NCI-H146 (cell line): ENCODE measurements at places on chromosomes 3 and 15.

DNA sequence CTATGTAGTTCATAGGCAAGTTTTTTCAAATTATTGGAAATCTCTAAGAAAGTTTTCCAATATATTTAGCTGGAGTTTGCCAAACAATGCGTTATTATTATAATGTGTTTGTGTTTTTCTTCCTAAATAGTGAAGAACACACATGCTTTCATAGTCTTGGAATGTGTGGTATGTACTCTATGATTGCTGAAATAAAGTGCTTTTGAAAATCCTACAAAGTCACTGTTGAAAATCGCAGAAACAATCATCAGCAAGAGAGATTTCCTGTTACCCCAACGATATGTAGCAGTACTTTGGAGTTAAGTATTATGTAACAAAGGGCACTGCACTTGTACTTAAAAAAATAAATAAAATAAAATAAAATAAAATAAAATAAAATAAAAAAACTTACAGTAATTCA, 796.2 kb downstream of the NAALADL2 start:
- no peak for DNase-seq

DNA sequence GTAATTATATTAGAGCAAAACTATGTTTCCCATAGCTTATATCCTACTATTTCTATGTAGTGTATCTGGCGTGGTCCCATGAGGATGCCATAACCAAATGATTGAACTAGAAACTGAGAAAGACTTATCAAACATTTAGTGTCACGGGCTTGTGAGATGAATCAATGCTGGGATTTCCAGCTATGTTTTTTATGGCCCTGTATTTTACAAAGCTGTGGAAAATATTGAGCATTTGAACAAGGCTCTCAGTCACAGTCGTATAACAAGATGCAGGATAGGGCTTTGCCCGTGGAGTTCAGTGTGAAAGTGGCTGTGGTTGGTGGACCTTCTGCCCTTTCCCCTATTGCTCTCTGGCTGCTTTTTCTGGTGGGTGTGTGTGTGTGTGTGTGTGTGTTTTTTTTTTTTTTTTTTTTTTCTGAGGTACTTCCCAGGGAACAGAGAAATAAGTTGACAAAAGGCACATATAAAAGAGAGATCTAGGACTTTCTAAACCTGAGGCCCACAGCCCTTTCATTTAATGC, 60.7 kb downstream of the CACNA1D start:
- no peak for DNase-seq

- no peak for DNase-seq
Measured at GRCh38 chr15:90794538-90794937, 73.8 kb upstream of the FURIN start.

- DNase-seq, result no peak
Measured at GRCh38 chr15:57873564-57874209, 167.2 kb downstream of the POLR2M start.

GRCh38 chr3:146334151-146334550, 83.2 kb upstream of the PLSCR4 start:
- no peak for DNase-seq

DNA sequence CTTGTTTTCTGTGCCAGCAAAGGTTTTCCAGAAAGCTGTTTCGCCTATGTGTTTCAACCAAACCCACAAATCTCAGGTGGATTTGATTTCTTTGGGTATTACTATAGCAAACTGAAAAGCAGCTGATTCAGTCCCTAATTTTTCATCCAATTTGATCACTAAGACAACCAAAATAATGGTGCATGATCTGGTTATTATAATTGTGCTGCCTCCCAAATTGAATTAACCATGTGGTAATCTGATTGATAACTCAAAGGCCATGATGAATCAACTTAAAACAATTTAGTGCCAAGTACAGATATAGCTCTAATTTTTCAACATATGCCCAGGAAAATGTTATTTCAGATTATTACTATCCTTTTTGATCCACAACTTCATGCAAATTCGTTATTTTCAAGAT, 30.6 kb downstream of the PRTG start:
- no peak for DNase-seq

DNA sequence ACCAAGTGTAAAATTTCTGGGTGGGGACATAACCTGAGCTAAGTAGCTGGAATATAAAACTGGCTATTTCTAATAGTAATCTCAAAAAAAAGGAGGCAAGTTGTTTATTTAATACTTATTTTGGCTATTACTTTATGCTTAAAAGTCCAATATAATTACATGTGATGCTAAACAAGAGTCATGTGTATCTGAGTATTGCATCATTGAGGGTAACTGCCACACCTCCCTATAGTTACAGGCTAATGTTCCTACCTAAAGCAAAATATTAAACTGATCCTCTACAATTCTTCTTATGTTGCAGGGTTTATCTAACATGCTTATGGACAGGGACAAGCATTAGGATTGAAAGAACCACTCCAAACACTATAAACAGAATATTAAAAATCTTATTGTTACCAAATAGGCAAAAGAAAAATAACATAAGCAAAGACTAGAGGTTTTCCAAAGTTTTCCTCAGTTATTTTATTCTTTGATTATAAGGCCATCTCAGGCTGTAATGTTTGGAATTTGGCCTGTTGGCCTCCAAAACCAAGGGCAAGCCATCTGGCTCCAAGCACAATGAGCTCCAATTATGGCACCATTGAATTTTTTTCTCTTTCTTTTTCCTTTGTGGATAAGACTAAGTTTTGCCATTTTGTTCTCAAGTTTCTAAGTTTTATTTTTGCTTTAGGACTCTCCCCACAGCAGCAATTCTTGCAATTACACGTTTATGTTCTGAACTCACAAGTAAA, 75.8 kb upstream of the ABI3BP start:
- no peak for DNase-seq

DNA sequence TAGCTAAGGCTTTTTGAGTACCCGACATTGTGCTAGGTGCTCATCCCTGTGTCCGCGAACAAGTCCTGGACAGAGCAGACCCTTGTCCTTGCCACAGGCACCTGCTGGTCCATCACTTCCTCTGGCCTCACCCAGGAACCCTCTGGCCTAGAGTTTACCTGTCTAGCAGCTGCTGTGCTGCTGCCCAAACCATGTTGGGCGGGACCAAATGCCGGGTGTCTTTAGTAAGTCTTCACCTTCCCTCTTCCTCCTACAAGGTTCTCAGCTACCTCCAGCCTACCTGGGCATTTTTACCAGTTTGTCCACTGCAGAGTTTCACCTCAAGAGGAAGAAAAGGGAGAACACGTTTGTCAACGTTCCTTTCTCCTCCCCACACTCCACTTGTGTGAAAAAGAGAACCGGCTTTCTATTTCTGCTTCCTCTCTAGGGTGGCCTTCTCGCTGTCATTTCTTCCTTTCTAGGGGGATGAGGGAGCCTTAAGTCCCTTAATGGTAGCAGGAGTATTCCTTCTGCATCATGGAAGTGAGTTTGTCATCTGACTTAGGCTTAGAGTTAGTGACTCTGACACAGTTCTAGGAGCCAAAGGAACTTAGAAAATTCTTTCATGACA, 80.4 kb upstream of the GCNT3 start:
- DNase-seq, result no peak

GRCh38 chr3:134377896-134378295, 3.6 kb upstream of the AMOTL2 start:
- DNase-seq, result no peak

- DNase-seq, result no peak
Measured at GRCh38 chr3:177594096-177594495, 396.8 kb upstream of the TBL1XR1 start.

- no peak for DNase-seq
Measured at GRCh38 chr15:59376733-59377132, 4.1 kb upstream of the MYO1E start.

DNA sequence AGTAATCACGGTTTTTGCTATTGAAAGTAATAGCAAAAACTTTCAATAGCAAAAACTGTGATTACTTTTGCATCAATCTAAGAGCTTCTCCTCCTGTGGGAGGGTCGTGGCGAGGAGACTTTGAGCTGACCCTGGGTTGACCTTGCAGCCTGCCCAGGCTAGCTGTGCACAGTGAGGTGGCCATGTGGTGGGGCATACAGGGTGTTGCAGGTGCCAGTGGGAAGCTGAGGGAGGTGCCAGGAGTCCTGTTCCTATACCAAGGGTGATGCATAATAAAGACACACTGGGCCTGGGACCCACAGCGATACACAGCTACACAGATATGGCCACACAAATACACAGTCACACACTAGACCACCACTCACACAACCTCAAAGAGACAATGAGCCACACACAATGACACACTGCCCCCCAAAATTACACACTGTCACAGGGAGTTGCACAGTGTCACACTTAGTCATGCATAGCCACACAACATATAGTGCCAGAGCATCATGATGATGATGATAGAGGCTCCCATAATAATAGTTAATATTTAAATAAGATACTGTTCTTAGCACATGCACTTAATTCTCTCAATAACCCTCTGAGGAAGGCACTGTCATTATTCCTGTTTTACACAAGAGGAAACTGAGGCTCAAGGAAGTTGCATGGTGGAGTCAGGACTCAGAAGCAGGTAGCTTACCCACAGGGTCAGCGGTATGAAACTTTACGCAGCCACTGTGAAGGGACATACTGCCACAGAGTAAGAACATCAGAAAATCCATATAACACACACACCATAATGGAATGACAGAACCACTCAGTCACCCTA, 6.3 kb downstream of the PLCD1 start:
- no peak for DNase-seq

DNA sequence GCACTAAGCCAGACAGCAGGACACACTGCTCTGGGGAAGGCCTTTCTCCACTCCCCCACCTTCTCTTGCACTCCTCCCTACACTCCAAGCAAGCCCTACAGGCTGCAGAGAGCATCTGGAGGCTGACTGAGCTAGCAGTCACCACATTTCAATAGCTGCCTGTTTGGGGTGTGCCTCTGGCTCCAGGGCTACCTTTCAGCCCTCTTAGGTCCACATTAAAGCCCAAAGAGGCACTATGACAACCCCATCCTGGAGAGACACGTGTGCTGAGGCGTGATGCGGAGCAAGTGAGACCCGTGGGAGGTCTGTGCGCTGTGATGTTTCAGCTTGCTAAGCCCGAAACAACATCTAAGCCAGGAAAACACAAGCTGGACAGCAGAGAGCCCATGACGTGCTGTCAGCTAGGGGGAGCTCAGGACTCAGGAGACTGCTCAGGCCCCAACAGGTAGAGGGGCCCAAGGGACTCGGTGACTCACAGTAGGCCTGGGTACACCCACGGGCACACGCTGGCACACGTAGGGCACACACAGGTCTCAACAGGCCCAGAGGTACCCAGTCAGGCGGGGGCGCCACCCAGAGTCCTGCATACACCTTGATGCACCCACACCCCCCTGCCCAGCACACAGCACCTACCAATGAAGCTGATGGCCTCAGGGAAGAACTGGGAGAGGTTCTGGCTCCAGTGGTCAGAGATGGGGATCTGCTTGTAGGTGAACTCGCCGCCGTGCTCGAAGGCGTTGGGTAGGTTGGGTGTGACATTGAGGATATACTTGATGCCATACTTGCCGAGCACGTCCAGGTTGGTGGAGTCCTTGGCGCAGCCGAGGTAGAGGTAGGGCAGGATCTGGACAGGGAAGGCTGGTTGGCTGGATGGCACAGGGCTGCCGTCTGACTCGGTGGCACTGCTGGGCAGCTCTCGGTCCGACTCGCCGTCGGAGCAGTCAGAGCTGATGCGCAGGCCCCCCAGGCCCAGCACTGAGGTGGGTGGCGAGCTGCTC, 2.8 kb downstream of the DUSP7 start:
- no peak for DNase-seq

GRCh38 chr3:185992831-185993374, 55.1 kb upstream of the TRA2B start:
- no peak for DNase-seq

GRCh38 chr3:78907367-78907766, 860.4 kb downstream of the ROBO1 start:
- no peak for DNase-seq

GRCh38 chr15:89196994-89197393, 24.4 kb downstream of the RLBP1 start:
- DNase-seq, result no peak

DNA sequence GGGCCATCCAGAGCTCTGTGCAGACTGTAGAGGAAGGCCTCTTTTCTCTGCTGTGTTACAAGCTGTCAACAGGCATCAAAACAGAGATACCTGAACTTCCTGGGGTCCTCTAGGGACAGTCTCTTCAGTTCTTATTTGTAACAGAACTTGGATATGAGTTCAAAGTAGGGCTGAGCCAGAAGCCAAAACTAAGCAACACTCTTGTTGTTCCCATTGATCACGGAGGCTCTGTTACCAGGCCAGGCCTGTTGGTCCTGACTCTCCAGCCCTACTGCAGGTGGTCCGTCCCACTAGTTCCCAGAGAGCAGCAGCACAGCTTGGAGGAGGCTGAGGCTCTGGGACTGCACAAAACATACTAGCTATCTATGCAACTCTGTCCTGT, 13.1 kb upstream of the AHSG start:
- DNase-seq, result no peak

DNA sequence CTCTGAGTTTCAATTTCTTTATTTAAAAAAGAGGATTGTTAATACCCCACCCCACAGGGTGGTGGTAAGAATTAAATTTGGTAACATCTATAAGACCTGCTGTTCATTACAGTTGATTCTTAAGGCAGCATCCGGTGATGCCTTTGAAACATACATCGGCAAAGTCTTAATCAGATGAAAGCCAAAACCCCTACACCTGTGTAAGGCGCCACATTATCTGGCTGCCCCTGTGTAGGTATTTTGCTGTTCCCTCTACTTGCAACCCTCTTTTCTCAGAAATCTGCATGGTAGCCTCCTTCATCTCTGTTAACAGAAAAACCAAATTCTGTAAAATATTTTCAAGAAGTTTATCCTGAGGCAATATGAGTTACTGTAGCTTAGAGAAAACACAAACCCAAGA, 90.0 kb downstream of the ST6GAL1 start:
- no peak for DNase-seq

DNA sequence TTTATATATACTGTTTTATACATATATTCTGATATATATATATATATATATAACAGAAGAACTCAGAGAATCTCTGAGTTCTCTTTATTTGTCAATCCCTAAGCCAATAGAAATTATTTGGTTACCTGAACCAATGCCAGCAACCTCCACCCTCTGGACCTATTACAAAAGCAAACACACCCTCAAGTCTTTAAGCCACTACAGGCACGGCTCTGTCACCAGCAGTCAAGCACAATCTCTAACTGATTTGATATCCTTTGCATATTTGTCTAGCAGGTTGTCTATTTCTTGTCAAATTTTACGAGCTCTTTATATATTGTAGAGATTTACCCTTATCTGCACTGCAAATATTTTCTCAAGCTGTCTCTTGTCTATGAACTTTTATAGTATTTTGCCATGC, 66.6 kb upstream of the TOPAZ1 start:
- DNase-seq, result no peak

- DNase-seq, result no peak
Measured at GRCh38 chr15:55277116-55277564, 12.5 kb downstream of the RAB27A start.

- no peak for DNase-seq
Measured at GRCh38 chr3:139325551-139325950, 18.3 kb upstream of the MRPS22 start.

DNA sequence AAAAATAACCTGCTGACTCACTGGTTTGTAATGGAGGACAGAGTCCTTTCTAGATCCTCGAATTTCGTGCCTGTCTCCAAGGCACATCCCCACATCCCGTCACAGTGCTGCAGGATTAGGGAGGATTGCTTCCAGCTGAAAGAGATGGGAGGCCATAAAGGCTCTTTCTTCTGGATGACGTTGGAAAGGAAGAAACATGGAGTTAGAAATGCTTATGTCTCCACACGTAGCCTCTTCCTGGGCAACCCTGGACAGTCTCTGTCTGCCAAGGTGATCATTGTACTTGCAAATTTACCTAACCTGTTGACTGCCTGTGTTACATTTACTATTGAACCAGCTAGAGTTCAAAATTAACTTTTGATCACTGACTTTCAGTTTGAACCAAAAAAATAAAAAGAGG, 27.6 kb upstream of the VILL start:
- no peak for DNase-seq

GRCh38 chr3:95719481-95719880, 1094.9 kb upstream of the EPHA6 start:
- no peak for DNase-seq
